ENCODE measurements at places on chromosomes 7 and 10.

DNA sequence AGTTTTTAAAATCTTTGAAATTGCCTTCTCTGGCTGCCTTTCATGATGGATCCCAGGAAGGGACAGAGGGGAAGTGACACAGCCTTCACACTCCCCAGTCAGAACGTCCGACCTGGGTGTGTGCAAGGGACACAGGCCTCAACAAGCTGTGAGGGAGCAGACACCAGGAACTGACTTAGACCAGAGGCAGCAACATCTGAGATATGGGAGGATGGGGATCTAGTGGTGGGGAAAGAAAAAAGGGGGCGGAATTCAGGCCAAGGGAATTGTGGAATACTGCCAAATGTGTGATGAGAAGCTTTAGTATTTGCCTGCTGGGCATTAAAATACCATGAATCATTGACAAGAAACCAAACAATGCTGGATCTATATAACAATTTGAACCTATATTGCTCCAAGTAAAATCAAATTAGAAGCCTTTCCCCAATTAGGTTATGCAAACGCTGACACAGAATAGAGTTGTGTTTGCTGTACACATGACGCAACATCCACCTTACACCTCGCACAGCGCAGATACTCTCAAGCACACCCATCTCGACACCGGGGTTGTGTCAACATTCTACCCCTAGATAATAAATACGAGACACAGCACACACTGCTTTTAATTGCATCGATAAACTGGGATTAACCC, 17.2 kb upstream of the MNX1 start:
- DNase-seq, result no peak

- DNase-seq, result peak; percentile 25
These were observed 660 bp upstream of the HHEX start for GRCh38 chr10:92688927-92689662.

- DNase-seq, result no peak
These were observed 2.5 kb downstream of the ENTPD1 start for GRCh38 chr10:95758351-95759025.

GRCh38 chr10:23351926-23352519, 7.4 kb upstream of the C10orf67 start:
- DNase-seq, result peak; percentile 23

- DNase-seq, result no peak
These were observed 311.0 kb downstream of the GPAM start for GRCh38 chr10:111872591-111872990.
